Endothelial cell of umbilical vein (primary cell): ENCODE measurements at places on chromosomes 2 and 18.
A peak's percentile ranks its signal among the peaks of the same experiment; 100 is the strongest.

GRCh38 chr18:47422524-47422923 is 171.1 kb upstream of the SKOR2 start:
- no peak for DNase-seq

DNA sequence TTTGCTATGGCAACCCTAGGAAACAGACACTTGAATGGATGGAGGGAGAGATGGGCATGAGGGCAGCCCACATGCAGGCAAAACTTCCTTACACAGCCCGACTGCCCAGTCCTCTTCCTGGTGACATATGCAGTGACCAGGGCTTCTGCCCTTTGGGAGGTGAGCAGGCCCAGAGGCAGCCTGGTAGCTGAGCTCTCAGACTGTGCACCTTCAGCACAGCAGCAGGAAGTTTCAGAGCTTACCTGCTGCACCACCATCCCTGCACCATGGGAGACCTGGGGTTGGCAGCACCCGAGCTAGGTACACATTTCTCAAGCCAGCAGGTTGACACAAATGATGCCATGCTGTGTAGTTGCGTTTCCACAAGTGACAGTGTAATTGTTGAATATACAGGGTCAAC is 97.6 kb upstream of the LMAN1 start:
- no peak for DNase-seq

- DNase-seq: no peak
Measured at GRCh38 chr2:148455791-148456190, 188.8 kb upstream of the EPC2 start.

GRCh38 chr2:144510294-144510991 is 9.5 kb downstream of the ZEB2 start:
- peak; percentile 20 for DNase-seq

DNA sequence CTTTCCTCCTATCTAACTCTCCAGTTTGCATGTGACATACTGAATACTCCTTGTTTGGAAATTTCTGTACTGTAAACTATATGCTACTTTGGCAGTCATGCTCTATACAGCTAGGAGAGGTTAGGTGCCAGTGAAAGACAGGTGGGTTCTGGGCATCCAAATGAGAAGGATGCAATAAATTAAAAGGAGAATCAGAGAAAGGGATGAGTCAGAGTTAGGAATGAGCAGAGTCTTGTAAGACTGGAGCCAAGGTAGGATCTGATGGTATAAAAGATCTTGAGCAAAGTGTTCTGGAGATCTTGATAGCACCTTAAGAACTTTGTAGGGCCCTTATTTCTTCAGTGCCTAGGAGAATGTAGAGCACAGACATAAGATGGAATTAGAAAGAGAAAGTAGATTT is 58.7 kb upstream of the STAM2 start:
- no peak for DNase-seq

DNA sequence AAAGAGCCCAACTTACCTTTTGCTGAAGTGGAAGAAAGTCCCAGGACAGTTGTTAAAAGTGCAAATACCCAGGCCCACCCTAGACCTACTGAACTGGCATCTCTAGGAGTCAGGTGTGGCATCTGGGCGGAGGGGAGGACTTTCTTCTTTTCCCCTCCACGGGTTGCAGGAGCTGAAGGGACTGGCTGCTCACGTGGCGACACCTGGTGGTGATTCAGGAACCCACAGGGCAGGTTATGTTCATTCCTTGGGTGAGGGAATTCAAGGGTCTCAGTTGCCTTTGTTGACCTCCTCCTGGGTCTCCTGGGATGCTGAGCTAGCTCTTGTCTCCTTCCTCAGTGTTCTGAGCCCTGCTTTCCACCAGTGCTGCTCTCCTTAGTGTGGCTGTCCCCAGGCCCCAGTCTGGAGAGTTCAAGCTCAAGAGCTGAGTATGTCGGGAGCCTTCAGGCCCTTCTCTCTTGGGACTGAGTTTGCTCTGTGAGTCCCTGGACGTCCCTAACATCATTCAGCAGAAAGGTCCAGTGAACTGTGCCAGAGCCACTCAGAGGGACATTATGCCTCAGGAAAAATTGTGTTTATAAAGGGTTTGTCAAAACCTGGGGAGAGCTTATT is 56.9 kb downstream of the DYSF start:
- peak; percentile 63 for DNase-seq

DNA sequence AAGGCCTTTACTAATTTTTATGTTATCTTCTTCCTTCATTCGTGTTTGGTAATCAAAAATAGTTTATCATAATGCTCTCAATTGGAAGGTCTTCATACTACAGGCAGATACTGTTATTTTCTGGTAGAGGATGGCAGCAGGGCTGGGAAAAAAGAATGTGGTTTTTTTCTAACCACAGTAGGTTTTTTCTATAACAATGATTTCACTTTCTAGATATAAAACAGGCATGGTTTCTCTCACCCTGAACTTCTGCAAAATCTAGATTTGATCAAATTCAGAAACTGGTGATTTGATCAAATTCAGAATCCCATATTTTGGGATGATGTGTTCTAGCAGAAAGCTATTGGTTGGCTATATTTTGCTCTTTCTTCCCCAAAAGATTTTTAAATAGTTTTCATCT is 27.6 kb downstream of the BCL11A start:
- DNase-seq: no peak

GRCh38 chr2:121596221-121597080 is 52.8 kb downstream of the CLASP1 start:
- DNase-seq: peak; percentile 81

- no peak for DNase-seq
Measured at GRCh38 chr2:74756356-74756890, 77.5 kb upstream of the HK2 start.

- DNase-seq: no peak
Measured at GRCh38 chr2:70817284-70817954, 3.0 kb downstream of the CLEC4F start.

DNA sequence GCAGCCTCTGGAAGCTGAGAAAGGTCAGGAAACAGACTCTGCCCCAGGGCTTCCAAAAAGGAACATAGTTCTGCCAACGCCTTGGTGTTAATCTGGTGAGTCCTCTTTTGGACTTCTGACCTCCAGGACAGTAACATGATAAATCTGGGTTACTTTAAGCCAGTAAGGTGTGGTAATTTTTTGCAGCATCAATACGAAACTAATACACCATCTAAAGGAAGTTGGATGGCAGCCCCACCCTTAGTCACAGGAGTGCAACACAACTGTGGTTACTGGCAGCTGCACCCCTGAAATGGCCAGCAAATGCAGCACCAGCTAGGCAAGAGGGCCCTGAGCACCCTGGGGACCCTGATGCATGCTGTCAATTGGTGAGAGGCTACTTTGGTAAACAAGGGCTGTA is 25.8 kb downstream of the CREG2 start:
- DNase-seq: no peak

DNA sequence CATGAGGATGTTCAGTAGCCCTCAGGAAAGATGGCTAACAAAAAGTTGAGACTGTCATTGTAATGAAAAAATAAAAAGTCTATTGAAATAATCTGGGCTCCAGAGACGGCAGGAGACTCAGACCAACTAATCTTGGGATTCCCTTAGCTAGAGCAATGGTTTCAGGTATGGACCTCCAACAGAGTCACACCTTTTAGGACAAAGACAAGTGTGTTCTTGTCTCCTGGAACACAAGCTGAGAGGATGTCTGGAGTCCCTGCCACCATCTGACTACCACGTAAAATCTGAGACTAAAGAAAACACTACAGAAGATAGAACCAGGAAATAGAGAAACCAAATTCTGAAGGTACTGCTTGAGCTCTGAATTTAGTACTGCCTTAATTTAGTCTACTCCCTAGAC is 103.3 kb upstream of the RBBP8 start:
- no peak for DNase-seq

DNA sequence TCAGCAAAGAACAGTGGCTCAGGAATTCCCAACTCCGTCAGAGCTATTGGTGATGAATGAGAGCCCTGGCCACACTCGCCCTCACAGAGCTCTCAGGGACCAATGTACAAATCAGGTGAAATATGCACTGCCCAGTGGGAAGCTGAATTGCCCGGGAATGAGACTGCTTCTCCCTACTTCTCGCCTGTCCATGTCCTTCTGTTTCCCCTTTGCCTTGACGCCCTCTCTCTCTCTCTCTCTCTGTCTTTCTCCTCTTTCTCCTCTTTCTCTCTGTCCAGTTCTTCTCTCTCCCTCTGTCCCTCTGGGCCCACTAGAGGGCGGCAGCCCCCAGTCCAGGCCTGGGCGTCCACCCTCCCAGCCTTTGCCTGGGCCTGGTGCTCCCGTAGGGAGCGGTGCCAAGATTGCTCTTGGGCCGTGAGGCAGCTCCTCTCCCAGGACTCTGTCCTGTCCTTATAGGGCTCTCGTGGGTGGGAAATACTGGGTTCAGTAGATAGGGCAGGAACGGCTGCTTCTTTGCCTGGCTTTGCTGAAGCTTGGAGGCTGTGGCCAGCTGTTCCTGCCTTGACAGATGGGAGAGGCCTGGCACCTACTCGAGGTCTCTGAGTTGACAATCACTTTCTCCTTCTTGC is 28.4 kb upstream of the PUM2 start:
- DNase-seq: peak; percentile 78

DNA sequence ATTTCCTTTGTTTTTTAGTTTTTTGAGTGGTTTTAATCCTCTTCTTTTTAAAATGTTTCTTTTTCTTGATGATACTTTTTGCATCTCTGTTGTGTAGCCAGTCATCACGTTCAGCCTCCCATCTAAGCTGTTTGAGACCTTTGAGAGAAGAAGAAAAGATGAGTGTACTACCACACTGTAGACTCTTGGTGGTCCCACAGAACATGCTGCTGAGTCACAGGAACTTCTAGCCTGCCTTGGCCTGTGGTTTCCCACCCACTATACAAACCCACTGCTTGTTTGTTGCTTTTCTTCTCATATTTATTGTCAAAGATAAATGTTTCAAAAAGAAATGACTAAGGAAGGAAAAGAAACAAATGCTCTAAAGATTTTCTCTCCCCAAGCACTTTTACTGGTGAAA is 5.5 kb downstream of the CEBPZOS start:
- no peak for DNase-seq

- no peak for DNase-seq
Measured at GRCh38 chr2:174157053-174157452, 91.3 kb downstream of the OLA1 start.

GRCh38 chr18:37402735-37403099 is 162.9 kb downstream of the CELF4 start:
- DNase-seq: no peak

- no peak for DNase-seq
Measured at GRCh38 chr2:238853218-238853617, 5.3 kb downstream of the TWIST2 start.

DNA sequence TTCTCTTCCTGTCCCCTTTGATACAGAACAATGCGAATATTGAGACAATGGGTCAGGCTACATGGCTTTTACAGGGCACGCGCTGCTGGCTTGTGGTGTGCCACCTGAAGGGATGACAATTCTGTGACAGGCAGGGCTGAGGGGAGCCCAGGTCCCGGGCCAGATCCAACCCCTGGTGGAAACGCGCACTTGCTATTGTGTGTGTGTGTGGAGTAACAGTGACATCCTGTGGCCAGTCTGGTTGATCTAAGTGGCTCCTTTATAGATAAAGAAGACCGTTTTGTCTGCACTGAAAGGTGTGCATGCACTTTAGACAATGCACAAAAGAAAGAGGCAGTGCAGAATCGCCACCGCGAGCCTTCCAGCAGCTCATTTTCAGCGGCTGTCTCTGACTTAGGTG is 273.6 kb downstream of the HRH4 start:
- DNase-seq: no peak

GRCh38 chr2:154449951-154450658 is 248.4 kb upstream of the KCNJ3 start:
- DNase-seq: no peak

DNA sequence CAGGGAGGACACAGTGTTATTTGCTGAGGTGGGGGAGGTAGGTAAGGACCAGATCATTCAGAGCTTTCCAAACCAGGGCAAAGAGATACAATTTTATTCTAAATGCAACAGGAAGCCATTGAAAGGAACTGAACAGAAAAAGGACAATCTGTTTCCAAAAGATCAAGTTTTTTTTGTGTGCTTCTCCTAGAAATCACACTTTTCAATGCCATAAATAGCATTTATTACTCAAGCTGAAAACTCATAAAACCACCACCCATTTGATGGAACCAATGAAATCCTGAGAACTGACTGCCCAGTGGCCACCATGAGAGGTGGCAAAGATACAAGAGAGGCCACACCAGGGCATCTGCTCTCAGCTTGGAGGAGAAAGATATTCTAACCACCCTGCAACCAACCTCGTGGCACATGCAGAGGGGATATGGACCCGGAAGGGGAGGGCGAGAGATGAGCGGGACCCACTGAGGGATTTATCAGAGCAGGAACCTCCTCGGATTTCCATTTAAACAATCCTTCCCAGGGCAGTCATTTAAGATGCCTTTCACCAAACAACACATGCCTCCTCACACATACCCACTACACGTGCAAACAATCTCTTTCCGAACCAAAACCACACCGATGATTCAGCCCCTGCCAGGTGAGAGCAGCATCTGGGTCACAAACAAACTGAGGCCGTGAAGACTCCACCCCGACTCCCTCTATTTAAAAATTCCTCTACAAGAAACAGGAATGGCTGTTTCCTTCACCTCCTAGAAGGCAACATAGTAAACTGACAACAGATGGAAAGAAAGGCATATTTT is 8.8 kb downstream of the CYB5A start:
- no peak for DNase-seq

DNA sequence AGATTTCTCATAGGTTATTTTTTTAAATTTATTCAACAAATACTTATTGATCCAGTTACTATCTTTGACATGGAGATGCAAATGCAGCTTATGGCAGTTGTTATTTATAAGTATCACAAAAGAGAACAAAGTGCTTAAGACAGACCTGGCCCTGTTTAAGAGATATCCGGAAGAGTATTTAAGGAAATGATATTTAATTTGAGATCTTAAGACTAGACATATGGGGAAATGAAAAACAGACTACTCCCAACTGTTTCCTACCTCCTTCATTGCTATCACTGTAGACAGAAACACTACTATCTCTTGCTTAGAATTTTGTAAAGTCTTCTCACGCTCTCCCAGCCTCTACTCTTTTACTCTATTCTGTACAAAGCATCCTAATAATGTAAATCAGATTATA is 36.0 kb downstream of the RPRD1A start:
- DNase-seq: no peak

GRCh38 chr2:161217597-161218185 is 57.5 kb downstream of the TANK start:
- no peak for DNase-seq

DNA sequence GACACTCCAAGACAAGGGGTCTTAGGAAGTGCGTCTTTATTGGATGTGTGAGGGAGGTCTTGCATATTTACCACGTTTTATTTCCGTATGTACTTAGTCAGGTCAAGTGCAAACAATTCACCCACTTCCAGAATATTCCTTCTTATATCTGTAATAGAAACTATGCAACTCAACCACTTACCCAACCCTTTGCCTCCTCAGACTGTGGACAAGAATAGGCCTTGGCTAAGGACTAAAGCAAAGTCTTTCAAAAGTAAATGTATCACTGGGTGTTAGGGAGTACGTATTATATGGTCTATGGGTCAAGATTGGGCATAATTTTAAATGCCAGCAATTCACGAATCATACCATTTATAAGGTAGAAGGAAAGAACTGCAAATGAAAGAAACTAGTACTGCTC is 484.8 kb downstream of the MBD2 start:
- DNase-seq: no peak

- no peak for DNase-seq
Measured at GRCh38 chr2:37631292-37631691, 40.1 kb downstream of the CDC42EP3 start.

- no peak for DNase-seq
Measured at GRCh38 chr2:162317058-162317742, 1.3 kb downstream of the IFIH1 start.
